A549 (cell line): ENCODE measurements at places on chromosomes 12 and 14.

- no peak for DNase-seq
Observed at GRCh38 chr14:58717211-58717610, 79.4 kb downstream of the DACT1 start.

DNA sequence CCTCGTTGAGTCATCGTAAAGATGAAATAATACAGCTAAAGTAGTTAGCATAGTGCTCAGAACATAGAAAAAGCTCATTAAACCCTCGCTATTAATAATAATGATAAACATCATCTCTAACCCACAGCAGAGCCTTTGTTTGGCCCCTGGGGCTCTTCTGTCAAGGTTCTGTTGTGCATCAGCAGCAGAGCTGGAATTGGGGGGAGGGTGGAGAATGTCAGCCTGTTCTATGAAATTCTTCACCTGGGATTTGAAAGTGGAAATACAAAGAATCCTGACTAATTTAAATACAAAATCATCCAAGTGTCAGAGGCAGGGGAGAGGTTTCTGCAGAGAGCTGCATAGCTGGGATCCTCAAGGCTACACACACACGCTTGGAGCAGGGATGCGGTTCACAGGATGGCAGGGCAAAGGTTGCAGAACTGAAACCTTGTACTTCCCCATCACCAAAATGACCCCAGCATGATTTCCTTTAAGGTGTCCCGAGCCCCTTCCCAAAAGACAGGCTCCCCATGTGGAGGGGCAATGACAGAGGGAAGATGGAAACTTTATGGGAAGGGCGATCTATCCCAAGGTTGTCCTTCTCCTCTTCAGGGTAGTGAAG, 71.8 kb downstream of the DAD1 start:
- DNase-seq: no peak

- DNase-seq: peak; percentile 65
Observed at GRCh38 chr14:69154779-69155178, 1.9 kb upstream of the DCAF5 start.

DNA sequence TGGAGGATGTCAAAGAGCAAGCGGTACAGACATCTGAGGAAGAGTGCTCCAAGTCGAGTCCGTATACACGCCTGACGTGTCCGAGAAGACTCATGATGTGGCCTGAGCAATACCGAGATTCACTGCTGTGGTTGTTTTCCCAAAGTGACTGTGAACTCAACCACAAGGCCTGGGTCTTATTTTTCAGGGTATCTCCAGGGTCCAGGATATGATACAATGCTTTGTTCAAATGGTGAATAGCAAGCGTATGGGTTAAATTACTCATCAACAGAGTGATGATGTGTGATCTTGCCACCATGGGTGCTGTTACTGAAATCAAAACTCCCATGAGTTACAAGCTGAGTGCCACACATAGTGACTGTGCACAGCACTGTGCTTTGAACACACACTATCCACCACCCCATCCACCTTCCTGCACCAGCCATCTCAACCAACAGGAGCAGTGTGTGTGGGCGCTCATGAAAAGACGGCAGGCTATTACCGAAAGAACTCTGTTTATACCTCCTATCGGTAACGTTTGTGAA, 109.6 kb downstream of the BCAT1 start:
- DNase-seq: no peak

GRCh38 chr12:64395739-64396138, 5.2 kb upstream of the C12orf56 start:
- no peak for DNase-seq

GRCh38 chr12:78385541-78385940, 479.0 kb upstream of the SYT1 start:
- DNase-seq: no peak

GRCh38 chr14:100294213-100294962, 11.9 kb downstream of the SLC25A29 start:
- DNase-seq: no peak

GRCh38 chr12:51217133-51217967, 512 bp downstream of the POU6F1 start:
- DNase-seq: peak; percentile 47

- DNase-seq: no peak
Observed at GRCh38 chr12:55815473-55815872, 2.1 kb downstream of the SARNP start.

DNA sequence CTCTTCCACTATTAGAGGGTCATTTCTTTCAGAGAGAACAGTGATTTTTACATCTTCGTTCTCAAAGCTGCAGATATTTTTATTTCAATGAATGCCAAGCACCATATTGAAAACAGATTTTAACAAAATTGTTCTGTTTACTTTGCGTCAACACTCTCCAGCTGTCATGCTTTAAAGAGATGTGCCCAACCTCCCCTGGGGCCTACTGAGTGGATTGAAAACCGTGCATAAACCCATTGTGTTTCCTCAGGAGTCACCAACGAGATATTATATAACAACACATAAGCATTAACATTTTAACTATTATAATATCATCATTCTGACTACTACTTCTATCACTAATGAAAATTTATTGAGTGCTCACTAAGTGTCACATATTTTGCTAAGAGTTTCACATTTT, 81.6 kb downstream of the MYF5 start:
- no peak for DNase-seq

GRCh38 chr14:104788161-104788818, 7.3 kb downstream of the AKT1 start:
- no peak for DNase-seq

DNA sequence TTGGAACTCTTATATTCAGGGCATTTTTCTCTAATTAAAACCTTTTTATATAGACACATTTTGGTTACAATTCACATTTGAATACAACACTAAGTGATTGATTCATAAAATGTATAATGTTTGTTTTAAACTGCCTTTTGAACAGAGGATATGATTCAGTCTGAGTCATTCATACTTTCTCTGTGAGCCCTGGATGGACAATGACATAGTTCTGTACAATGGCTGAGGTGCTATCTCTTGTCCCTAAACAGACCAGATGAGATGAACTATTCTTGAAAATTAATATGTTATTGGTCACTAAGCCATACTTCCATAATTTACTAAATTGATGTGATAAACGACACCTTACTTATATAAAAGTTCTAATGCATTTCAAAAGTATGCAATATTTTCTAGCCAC, 199.7 kb upstream of the ATXN7L3B start:
- DNase-seq: peak; percentile 10

GRCh38 chr12:56996793-56997545, 9.4 kb downstream of the ZBTB39 start:
- DNase-seq: no peak

DNA sequence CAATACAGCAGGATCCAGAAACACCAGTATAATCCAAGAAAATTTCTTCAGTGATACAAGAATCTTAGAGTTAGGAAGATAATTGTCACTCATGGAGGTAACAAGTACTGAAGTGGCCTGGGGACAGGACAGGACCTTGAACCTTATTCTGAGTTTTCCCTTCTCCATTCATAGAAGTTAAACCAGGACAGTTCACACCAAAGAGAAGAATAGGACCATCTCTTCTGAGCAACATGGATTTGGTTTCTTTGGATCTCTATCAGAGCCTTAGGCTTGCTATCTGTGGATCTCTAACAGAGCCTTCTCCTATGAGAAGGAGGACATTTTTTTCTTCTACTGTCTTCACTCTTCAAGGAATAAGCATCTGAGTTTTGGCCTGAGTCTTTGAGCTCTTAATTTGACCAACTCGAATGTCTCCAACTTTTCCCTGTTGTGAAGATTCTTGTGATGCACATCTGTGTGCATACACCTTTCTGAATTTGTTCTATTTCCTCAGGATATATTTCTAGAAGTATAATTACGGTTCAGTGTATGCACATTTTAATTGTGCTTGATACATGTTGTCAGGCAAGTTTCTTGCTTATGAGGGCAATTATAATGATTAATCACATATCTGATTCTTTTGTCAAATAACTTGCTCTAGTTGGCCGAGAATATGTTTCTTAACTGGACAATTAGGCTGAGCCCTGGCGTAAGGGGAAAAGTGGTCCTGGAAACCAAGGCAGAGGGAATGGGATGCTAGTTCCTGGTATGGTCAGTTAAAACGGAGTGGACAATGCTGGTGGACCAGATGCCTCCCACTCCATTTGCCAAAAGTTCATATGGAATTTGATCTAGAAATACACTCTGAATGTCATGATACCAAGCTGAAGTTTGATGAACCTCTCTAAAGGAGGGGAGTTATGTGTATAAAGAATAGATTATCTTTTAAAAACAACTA, 6.6 kb downstream of the KRT6A start:
- DNase-seq: no peak

DNA sequence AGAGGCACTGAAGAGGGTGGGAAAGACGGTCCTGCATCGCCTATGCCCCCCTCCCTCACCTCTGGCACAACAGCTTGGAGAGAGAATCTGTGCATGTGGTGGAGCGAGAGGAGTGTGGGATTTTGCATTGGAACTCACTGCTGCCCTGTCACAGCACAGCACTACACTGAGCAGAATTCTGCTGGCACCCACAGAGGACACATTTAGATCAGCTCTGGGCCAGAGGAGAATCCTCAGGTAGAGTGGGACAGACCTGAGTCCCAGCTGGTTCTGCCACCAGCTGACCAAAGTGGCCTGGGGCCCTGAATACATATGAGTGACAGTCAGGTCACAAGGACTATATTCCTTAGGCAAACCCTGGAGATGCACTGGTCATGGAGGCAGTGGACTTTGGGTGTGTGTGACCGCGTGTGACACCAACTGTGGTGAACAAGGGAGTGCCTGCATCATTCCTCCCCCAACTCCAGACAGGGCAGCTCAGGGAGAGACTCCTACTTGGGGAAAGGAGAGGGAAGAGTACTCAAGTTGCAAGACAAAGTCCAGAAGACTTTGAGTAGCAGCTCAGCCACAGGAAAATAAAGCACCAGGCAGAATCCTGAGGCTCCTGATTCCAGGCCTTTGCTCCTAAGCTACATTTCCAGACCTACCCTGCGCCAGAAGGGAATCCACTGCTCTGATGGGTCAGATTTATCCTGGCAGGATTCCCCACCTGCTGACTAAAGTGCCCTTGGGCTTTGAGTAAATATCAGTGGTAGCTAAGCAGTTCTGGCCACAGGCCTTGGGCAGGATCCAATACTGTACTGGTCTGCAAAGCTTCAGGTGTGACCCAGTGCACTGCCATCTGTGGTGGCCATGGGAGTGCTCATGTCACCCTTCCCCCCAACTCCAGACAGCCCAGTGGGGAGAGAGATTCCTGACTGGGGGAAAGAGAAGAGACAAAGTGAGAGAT, 10.6 kb upstream of the ACOT1 start:
- DNase-seq: no peak

DNA sequence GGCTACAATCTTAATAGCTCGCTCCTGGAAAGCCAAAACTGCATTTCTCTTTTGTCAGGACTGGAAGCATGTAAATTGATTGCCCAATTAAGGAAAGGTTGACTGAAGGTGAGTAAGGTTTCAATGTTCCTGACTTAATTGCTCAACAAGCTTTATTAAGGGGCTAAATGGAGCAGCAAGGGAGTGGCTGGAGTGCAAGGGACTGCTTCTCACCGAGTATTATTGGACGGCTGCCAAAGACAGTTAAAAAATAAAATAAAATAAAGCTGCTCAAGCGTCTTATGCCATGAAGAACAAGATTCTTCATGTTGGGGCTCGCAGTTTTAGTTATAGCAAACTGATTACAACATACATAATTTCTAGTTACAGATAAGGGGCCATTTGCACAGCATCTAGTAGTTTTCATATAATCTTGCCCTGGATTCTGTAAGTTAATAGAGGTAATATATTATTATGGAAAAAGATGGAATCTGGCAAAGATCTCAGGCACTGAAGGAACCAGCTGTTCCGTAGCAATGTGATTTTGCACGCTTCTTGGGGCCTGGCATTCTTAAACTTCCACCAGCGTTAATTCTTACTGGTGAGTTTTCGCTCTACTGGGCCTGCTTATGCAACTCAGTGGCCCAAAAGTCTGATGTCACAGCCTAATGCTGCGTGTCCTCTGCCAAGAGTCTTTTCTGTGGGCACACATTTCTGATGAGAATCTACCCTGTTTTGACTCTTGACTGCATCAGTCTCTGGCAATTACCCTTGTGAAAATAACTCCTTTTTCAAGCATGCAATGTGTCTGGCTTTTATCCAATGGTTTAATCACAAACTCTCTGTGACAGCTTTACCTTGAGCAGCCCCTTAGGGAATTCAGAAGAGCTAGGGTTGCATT, 108.5 kb downstream of the SLC38A1 start:
- no peak for DNase-seq

GRCh38 chr12:112188130-112188830, 62.9 kb downstream of the TRAFD1 start:
- no peak for DNase-seq

- DNase-seq: no peak
Observed at GRCh38 chr12:124687174-124687902, 119.9 kb upstream of the NCOR2 start.
